ENCODE measurements at places on chromosomes 7 and 10.
A peak's percentile ranks its signal among the peaks of the same experiment; 100 is the strongest.

DNA sequence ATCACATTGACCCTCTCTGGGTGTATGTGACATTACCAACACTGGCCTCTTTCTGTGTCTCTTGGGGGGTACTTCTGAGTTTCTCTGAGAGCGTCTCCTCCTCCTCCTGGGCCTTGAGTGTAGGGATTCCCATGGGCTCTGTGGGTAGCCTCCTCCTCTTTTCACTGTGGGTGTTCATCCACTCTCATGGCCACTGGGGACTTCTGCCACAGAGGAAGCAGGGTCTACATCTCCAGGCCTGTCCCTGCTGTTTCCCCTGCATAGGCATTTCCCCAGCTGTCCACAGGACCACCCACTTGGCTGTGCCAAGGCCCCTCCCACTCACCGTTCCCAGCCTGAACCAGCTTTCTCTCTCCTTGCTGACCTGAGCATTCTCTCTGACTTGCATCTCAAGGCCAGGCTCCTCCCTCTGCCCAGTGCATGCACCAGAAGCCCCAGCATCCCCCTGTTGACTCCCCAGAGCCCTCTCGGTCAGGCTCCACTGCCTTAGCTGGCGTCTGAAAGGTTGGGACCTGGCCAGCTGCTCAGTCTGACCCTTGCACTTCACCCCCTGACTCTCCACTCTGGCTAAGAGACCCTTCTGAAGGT, 487.6 kb downstream of the GLRX3 start:
- no peak for DNase-seq

- DNase-seq, result no peak
These were observed 103.5 kb upstream of the PDLIM1 start for GRCh38 chr10:95394161-95394880.

DNA sequence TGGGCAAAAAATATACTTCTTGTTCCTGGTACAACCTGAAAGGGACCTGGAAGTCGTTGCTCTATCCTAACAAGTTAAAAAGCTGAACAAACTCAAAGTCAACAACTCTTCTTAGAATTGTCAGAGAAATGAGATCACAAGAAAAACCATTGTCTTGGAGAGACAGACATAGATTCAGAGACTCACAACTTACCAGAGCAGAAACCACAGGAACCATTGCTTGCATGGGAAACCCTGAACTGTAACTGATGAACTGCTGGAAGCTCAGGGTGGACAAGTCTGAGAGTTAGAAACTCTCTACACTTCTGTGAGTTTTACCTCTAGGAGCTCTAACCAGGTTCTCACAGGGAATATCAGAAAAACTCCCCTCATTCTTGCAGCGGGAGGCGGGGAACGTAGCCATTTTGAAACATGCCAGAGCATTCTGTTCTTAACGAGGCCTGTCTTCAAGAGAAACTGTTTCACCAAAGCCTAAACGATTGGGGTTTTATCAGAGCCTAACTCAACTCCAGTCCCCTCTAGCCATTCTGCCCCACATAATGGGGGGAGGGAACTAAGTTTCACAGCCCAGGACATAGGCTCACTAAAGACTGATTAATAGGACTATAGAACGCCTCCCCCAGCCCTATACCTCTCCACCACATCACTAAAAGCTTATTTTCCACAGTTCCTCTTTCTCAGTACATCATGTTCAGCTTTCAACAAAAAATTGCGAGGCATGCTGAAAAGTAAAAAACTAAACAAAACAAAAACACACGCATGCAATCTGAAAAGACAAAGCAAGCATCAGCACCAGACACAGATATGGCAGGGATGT, 12.0 kb upstream of the GSDME start:
- no peak for DNase-seq

DNA sequence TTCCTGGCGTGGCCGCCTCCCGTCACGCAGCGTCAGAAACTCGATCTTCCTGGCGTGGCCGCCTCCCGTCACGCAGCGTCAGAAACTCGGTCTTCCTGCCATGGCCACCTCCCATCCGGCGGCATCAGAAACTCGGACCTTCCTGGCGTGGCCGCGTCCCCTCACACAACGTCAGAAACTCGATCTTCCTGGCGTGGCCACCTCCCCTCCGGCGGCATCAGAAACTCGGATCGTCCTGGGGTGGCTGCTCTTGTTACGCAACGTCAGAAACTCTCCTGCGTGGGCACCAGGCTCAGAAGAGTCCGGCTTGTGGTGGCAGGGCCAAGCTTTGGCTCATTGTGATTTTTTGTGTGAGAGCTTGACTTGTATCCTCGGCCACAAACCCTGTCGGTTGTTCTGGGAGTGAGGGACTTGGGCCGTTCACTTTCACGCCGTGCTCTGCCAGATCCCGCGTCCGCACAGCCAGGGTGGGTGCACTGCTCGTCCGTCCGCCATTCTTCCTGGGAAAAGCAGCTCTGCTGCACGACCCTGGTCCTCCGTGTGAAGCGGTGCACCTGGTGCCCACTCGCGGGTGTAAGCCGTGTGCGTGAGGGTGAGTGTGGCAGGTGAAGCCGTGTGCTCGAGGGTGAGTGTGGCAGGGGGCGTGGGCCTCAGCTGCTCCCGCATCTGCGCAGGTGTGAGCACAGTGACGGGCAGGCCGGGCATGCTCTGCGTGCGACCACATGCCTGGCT, 49.4 kb upstream of the SUN1 start:
- no peak for DNase-seq

- no peak for DNase-seq
These were observed 333.3 kb upstream of the TMEM229A start for GRCh38 chr7:124366118-124366517.

DNA sequence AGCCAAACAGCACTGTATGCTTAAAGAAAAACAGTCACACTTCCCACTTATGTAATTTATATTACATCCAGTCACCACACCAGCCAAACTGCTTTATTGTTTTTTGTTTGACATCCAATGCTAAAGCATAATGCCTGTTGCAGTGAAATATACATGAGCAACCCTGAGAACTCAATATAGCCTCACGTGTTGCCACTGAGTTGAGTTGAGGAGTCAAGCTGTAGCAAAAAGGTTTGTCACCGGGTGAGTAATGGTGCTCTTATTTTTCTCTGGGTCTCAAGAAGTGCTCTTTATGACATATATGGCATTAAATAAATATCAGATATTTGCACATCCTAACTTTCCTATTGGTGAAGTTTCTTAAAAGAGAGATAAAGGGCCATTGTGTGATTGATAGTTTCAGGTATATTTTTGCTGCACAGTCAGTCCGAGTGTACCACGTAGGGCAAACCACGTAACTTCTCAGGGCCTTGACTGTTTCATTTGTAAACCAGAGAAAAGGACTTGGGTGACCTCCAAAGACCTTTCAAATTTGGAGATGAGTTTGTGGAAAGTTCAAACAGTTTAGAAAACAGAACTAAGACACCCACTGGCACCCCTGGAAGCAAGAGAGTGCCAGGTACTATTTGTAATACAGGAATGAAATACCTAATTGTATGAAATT, 168.5 kb downstream of the CFTR start:
- DNase-seq, result no peak

DNA sequence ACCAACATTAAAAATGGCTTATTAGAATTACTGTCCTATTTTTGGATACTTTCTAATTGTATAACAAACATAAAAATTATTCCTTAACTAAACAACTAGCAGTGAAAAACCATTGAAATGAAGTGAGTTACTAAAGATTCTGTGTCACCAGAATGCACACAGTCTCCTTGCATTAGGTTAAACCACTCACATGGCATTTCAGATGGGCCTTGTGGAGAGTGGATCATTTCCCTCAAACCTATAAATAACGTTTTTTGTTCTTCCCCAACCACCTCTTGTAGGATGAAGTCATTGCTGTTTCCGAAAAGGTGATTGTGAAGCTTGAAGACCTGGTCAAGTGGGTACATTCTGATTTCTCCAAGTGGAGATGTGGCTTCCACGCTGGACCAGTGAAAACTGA, 38.4 kb downstream of the ARID5B start:
- no peak for DNase-seq

GRCh38 chr7:50425318-50425717, 24.8 kb downstream of the FIGNL1 start:
- DNase-seq, result no peak

- no peak for DNase-seq
These were observed 573.7 kb downstream of the PARD3 start for GRCh38 chr10:34241226-34242000.

DNA sequence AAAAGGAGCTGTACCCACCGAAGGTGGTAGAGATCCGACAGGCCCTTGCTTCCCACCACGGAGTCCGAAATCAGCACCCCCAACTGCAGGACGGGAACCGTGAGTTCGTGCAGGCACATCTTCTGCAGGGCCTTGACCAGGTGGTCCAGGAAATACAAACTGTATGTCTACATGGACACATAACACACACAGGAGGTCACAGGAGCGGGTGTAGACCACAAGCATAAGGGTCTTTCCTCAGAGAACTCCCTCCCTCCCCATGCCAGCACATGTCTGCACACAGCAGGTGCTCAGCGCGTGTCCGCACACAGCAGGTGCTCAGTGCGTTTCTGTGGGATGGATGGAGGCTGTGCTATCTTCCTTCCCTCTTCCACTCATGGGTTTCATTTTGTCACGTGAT, 69.7 kb downstream of the CFAP46 start:
- DNase-seq, result no peak

DNA sequence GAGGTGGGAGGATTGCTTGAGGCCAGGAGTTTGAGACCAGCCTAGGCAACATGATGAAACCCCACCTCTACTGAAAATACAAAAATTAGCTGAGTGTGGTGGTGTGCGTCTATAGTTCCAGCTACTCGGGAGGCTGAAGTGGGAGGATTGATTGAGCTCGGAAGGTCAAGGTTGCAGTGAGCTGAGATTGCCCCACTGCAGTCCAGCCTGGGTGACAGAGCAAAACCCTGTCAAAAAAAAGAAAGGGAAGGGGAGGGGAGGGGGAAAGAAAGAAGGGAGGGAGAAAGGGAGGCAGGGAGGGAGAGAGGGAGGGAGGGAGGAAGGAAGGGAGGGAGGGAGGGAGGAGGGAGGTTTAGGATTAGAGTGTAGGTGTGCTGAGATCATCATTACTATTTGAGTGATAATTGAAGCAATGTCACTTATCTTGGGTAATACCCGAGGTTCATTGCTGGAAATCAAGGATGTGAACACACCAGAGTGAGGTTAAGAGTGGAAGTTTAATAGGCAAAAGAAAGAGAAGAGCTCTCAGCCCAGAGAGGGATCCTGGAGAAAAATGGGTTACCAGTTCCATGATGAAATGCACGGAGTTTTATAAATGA, 27.6 kb downstream of the VCL start:
- DNase-seq, result no peak

- peak; percentile 60 for DNase-seq
These were observed 77.4 kb downstream of the PON1 start for GRCh38 chr7:95246831-95247370.

DNA sequence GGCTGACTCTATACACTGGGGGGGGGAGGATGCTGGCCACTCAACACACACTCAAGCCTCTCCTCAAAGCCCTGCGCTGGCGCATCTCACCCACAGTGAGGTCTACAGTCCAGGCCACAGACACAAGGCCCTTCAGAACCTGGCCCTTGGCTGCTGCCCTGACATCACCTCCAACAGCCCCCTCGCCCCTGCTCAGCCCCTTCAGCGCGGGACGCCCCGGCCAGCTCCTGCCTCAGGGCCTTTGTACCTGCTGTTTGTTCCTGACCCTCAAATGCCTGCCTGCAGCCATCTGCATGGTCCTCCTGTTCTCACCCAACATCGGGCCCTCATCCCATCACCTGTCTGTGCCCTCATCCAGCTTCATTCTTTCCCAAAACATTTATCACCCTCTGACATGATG, 572.6 kb downstream of the DNAJB6 start:
- no peak for DNase-seq

DNA sequence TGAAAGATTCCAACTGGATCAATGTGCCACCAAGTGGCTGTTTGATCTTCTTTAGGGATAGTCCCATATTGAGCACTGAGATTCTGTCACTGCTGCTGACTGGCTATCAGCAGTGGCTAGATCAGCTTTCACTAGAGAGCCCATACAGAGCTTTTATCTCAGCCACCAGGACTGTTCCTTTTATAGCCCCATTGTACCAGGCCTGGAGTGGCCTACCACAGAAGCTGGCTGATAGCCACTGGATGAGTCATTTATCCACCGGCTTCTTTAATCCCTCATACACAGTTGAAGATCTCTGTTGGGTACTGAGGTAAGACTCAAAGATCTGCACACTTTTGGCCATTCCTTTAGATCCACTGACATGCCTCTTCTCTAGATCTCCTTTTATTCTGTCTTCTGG, 1101.1 kb downstream of the SORCS3 start:
- DNase-seq, result no peak

DNA sequence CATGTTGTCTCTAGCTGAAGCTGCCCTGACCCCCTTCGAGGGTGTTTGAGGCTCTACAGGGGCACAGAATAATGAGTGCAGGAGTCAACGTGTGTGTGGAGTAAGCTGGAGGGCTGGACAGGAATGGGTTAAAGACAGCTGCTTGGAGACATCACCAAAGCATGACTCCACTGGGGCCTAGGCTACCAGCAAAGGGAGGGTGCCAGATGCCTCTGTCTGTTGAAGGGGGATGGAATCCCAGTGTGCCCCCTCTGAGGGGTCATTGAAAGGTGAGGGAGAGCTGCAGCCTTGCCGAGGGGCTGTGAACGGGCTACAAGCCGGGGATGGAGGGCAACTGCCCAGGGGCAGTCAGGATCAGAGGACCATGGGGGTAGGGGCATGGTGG, 51.7 kb upstream of the PODXL start:
- DNase-seq, result no peak

DNA sequence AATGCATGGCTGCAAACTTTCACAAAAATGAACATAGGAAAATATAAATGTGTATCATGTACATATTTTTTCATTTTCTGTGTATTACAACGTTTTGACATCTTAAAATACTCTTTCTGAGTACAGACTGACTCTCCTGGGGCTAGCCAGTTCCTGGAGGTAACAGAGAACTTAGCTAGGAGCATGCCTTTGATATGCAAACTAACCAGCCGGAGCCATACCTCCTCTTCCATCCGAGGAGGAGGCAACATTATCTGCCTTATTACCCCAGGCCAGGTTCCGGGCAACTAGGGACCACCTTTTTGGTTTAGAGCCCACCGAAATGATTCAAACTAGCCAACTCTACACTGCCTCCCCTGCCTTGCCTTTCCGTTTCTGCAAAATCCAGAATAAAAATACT, 33.7 kb upstream of the HECW1 start:
- DNase-seq, result no peak

GRCh38 chr10:124323111-124323725, 95.5 kb downstream of the OAT start:
- no peak for DNase-seq

DNA sequence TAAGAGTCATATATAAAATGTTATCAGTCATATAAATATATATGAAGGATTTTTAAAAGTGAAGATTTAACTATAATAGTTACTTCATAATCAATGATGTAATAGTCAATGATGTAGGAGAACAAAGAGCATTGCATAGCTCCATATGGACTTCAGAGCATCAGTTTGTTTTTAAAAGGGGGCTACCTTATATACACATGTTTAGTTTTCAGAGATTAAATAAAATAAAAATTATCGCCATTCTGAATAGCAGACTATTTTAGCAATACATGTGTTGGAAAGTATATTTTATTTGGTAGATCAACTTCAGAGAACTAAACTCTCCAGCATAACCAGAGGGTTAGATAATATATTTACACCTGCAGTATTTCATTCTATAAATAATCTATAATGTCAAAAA, 29.1 kb upstream of the EPC1 start:
- no peak for DNase-seq
